AG04450 (cell line): ENCODE measurements at places on chromosomes 7 and 10. TPM values are rescaled to one million over a fixed set of nuclear protein-coding genes. Genes with fewer than 3 reads are reported as not detected.
A peak's percentile ranks its signal among the peaks of the same experiment; 100 is the strongest.

GRCh38 chr10:114953047-114953446 lies 15.1 kb downstream of the TRUB1 start:
- no peak for DNase-seq

RNF148 gene
- polyA plus RNA-seq = not detected in 2 replicates

PNLIP gene
- not detected in 2 replicates for polyA plus RNA-seq

GRCh38 chr10:12980713-12981306 lies 20.7 kb downstream of the CCDC3 start:
- no peak for DNase-seq

DNA sequence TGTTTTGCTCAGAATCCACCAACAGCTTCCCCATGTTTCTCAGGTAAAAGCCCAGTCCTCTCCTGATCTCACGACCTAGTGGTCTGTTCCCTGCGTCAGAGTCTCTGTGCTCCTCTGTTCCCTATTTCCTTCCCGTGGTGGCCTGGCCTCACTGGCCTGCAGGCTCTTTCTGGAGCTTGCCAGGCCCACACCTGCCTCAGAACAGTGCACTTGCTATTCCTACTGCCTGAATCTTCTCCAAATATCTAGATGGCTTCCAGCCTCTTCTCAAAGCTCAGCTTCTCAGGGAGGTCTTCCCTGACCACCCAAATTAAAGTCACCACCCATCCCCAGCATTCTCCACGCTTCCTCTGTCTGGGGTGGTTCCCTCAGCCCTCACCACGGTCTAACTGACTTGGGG lies 165.3 kb downstream of the USP6NL start:
- DNase-seq = no peak

DNA sequence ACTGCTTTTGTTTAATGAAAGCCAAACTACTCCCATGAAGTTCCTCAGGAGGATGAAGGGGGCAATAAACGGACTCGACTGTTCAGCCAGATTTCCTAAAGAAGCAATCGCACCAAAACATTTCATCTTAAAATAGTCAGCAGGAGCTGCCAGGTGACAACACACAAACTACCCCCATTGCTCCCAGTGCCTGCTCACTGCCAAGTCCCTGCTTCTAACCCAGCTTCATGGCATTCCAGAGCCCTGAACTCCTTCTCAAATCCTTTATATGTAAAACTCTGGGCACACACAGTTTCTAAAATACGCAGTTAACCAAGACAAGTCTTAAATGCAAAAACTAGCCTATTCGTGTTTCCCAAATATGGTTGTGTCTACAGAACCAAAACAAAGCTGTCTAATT lies 110.0 kb downstream of the SORBS1 start:
- no peak for DNase-seq

- DNase-seq = no peak
Observed at GRCh38 chr7:123415625-123416024, 118.8 kb downstream of the IQUB start.

DNA sequence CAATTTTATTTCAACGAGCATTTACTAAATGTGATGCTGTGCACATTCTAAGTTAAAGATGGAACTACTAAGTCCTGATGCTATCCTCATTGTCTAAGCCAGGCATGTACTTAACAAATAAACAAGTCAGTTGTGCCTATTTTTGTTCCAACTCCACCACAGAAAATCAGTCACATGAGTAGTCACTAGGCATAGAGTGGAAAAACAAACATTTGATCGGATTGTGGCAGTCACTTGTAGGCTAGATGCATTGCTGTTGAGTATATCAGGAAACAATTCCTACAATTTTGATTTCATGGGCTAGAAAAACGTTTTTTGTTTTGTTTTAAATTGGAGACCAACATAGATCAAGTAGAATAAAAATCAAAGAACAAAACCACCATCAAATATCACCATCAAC lies 177.6 kb upstream of the SLC25A13 start:
- DNase-seq = no peak

KEL gene
- polyA plus RNA-seq = 0.06 and 0.09 TPM in 2 replicates

GRCh38 chr10:12409161-12409560 lies 59.8 kb downstream of the CAMK1D start:
- no peak for DNase-seq

- DNase-seq = no peak
Observed at GRCh38 chr10:128062881-128063563, 63.2 kb downstream of the MKI67 start.

DNA sequence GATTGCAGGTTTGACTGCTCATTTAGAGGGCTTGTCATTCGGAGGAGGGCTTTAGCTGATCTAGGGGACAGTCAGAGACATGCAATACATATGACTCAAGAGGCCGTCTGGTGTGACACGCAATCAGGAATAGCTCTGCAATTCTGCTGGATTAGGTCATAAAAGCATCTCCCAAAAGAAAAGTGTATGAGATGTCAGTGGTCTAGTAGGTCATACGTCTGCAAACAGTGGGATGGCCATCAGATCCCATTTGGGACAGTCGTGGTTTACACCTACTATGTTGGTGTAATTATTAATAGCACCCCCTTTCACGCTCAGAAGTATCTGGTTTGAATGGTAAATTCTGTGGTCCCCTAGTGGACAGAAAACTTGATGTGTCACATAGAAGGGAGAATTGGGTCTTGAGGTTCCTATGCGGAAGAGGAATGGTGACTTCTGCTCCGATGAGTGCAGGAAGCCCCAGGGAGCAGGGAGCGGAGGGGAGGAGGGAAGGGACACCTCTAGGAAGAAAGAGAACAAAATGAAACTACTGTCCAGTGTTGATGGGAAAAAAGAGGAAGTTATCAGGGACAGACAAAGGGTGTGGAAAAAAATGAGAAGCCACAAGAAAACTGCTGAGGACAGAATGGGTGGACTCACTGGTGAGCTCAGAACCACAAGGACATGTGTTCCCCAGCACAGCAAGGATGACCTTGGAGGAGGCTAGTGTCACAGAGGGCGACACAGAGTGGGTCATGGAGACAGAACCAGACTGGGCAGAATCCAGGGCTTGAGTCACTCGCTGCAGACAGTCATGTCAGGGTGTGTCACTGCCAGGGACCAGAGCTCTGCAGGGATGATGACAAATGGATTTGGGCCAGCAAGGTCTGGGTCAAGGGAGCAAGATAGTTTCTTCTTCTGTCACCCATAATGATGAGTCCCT lies 59.9 kb downstream of the MAP3K8 start:
- DNase-seq = no peak

MYH16 gene
- polyA plus RNA-seq = not detected in 2 replicates

DNA sequence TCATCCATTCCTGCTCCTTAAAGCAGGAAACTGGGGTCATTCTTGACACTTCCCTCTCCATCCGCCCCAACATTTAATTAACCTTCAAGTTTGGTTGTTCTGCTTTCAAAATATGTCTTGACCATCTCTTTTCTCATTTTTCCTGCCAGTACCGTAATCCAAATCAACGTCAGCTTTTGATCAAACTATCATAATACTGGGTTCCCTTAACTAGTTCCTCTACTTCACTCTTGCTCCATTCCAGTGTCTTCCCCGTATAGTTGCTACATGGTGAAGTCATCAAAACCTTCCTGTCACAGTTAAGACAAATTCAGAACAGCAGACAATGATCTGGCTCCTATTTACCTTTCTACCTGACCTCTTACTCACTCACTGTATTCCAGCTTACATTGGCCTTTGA lies 6.6 kb upstream of the KLF14 start:
- no peak for DNase-seq

FFAR4 gene
- polyA plus RNA-seq = not detected in 2 replicates

DNA sequence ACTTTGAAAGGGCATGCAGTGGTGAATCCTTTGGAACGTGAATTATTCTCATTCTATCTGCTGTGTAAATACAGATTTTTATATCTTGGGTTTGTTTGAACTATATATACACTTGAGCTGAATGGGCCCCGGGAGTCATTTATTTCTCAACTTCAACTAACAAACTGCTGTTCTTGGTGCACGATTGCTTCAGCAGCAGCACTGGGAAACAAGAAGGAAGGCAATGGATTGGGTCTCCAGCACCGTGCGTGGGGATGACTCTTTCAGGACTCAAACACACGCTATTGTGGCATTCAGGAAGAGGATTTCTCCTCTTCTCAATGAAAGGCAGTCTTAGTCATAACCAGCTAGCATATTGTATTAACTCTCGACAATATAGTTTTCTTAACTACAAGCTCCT lies 226.0 kb upstream of the NFE2L3 start:
- DNase-seq = no peak

FGL2 gene
- 28.8 TPM in 2 replicates for polyA plus RNA-seq

DNA sequence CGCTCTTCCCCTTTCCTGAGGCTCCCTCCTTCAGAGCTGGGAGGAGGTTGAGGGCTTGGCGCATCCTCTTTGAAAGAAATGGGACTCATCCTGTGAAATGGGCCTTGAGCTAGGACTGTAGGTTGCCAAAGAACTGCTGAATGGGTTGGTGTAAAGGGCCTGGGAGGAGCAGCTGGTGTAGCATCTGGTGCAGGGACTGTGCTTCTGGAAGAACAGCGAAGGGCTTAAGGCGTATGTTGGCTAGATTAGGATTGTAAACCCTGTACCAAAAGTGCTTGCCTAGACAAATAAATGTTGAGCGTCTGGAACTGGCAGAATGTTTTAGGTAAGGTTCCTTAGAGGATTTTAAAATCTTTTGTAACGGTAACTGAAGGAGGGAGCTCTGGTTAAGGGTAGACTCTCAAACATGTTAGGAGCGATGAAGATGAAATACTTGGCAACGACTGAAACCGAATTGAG lies 563 bp downstream of the STAM start:
- no peak for DNase-seq

PPP1R3A gene
- not detected in 2 replicates for polyA plus RNA-seq

DNA sequence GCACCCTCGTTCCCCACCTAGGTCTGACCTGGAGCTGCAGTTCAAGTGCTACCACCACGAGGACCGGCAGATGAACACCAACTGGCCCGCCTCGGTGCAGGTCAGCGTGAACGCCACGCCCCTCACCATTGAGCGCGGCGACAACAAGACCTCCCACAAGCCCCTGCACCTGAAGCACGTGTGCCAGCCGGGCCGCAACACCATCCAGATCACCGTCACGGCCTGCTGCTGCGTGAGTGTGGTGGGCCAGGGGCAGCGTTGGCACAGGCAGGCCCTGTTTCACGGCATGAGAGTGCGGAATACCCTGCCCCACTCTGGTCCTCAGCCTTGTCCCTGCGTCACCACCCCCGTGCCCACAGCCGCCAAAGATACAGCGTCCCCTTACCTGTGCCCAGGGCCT lies 46.6 kb upstream of the PPIF start:
- no peak for DNase-seq

- no peak for DNase-seq
Observed at GRCh38 chr10:75956624-75957023, 525.2 kb downstream of the LRMDA start.

- DNase-seq = no peak
Observed at GRCh38 chr10:86082556-86082955, 284.0 kb downstream of the GRID1 start.

GRCh38 chr10:75505840-75506506 lies 74.5 kb downstream of the LRMDA start:
- no peak for DNase-seq

GRCh38 chr7:81503771-81504170 lies 266.1 kb downstream of the HGF start:
- DNase-seq = no peak

ENTPD7 gene
- polyA plus RNA-seq = 14.4 and 16.2 TPM in 2 replicates

GRCh38 chr10:54799506-54799905 lies 1.5 kb downstream of the PCDH15 start:
- no peak for DNase-seq

TEX47 gene
- polyA plus RNA-seq = not detected in 2 replicates

- DNase-seq = no peak
Observed at GRCh38 chr7:78023191-78023590, 224.6 kb downstream of the PHTF2 start.

CWF19L1 gene
- 13.7 and 15.8 TPM in 2 replicates for polyA plus RNA-seq

CACNB2 gene
- 0.76 and 0.93 TPM in 2 replicates for polyA plus RNA-seq

- DNase-seq = peak; percentile 94
Observed at GRCh38 chr10:104121485-104122224, at the start of gene SFR1. Gene SFR1, plus strand, starts transcription at chr10:104122171. Its CDS starts 13 bp downstream, at chr10:104122184.

- no peak for DNase-seq
Observed at GRCh38 chr10:110337906-110338305, 33.2 kb upstream of the SMNDC1 start.

OIT3 gene
- polyA plus RNA-seq = not detected in 2 replicates
